Cerebellar nuclear complex (tissue), 1 donor: ENCODE measurements at places on chromosomes 12 and 14.

GRCh38 chr12:75135026-75135425, 74.6 kb downstream of the KCNC2 start:
- no peak for DNase-seq

- no peak for DNase-seq
Measured at GRCh38 chr14:71339650-71340415, 432.6 kb downstream of the PCNX1 start.

- no peak for DNase-seq
Measured at GRCh38 chr14:26454105-26454504, 143.7 kb downstream of the NOVA1 start.

- DNase-seq = no peak
Measured at GRCh38 chr14:99430491-99430890, 50.2 kb downstream of the SETD3 start.

DNA sequence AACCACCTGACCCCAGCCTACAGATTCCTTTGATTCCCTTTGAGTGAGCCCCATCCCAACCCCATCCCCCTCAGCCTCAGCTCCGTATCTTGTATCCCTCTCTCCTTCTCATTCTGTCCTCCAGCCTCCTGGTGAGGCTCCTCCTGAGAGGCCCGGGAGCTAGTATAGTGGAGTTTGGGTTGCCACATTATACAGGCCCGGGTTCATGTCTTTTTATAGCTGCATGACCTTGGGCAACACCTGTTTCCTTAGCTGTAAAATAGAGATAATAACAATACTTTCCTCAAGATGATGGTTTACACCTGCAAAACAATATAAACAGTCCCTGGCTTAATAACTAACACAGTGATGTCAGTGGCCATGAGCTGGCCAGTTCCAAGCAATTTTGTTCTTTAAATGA, 89.8 kb downstream of the STAB2 start:
- no peak for DNase-seq

DNA sequence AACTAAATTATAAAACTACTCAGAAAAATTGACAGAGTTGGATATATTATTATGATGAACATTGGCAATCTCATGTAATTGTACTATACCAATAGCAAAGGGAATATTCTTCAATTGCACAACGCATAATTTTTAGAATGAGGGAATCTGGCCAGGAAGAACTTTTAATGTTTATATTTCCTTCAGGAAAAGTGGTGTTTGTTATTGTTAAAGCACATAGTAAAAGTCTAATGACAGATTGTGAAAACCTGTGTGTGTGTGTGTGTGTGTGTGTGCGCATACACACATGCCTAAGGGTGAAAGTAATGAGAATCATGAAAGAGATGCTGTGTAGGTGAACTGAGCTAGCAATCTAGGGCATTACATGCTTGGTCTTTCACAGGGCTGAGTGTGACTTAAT, 877.7 kb downstream of the SLC6A15 start:
- no peak for DNase-seq
